ENCODE measurements at places on chromosomes 16 and 17. TPM values are rescaled to one million over a fixed set of nuclear protein-coding genes. Genes with fewer than 3 reads are reported as not detected.
A peak's percentile ranks its signal among the peaks of the same experiment; 100 is the strongest.

DNA sequence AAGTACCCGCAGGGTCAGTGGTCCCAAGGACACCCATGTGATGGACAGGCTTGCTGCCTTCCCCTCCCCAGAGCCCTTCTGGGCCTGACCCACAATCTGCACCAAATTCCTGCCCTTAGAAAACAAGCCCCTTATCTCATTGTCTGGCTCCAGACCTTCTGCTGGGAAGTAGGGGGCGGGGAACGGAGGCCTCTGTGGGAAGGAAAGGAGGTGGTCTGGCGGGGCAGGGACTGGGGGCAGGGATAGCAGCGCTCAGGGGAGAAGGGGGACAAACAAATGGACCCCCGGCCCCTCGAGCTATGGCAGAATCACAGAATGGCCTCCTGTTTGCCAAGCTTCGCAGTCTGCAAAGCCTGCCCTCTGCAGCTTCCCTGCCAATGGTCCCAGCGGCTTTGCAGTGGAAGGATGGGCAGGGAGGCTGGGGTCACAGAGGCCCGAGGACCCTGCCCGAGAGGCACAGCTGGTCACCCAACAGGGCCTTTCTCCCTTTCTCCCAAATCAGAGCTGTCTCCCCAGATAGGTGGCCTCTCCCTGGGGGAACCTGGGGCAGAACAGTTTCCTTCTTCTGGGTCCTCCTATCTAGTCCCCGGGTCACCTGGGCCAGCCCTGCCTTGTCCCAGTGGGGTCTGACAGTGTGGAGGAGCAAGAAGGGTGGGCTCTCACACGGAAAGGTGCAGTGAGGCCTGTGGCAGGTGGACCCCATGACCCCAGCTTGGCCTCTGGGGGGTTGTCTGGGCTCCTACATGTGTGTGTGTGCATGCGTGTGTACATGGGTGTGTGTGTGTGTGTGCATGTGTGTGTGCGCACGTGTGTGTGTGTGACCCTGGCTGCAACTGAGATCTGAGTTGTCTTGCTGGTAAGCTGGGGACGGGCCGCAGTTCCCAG is 25.5 kb downstream of the TMEM235 start:
- no peaks in the 10 kb centered on the region for H3K27me3 ChIP-seq
- H3K4me3 ChIP-seq: no peak overlapping the region
- DNase-seq: no peak
- H3K27ac ChIP-seq: peak overlapping the region; percentile 96

GRCh38 chr17:78714534-78714933 is 67.5 kb downstream of the CYTH1 start:
- H3K27ac ChIP-seq: no peak overlapping the region
- H3K36me3 ChIP-seq: no peaks in the 10 kb centered on the region

DNA sequence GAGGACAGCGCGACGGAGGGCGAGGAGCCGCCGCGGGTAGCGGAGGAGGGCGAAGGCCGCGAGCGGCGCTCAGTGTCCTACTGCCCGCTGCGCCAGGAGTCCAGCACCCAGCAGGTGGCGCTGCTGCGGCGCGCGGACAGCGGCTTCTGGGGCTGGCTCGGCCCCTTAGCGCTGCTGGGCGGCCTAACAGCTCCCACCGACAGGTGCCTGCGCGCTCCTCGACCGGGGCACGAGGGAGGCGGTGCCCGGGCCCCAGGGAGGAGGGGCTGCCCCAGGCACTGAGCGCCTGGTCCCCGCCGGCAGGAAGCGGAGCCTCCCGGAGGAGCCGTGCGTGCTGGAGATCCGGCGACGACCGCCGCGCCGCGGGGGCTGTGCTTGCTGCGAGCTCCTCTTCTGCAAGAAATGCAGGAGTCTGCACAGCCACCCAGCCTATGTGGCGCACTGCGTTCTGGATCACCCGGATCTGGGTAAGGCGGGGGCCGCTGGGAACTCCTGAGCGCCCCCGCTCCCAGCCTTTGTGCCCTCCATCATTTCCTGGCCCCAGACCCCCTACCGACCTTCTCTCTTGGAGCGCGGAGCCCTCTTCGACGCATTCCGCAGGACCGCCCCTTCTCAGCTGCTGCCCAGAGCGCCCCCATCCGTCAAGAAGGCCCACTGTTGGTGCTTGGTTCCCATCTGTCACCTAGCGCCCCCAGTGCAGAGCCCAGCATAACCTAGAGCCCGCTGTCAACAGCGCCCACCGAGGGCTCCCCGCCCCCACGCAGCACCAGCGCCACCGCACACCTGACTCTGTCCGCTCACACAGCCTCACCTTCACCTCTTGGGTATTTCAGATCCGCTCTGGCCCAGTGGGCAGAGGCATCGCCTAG is 3.7 kb downstream of the C17orf50 start:
- H3K27me3 ChIP-seq: no peaks in the 10 kb centered on the region
- H3K4me1 ChIP-seq: peaks cover 13% of the 10 kb centered on the region
- peak overlapping the region; percentile 56 for H3K4me3 ChIP-seq
- peak; percentile 81 for DNase-seq
- no peak overlapping the region for H3K27ac ChIP-seq
- H3K36me3 ChIP-seq: no peaks in the 10 kb centered on the region

DNA sequence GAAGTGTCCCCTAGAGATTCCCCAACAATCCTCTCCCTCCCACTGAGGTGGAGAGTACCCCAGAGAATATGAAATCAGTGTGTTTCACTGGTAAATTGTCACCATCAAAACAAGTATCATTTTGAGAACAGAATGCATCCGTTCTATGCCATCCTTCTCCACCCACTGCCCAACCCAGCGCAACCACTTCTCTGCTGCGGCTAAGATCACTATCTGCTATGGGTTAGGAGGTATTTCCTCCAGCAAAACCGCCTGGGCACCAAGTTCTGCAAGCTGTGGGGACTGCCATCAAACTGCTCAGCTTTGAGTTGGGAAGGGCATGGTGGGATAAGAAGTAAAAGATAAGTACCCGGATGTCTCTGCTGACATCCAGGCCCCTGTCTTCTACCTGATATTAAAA is 24.4 kb downstream of the CNTNAP1 start:
- no peaks in the 10 kb centered on the region for H3K4me1 ChIP-seq
- no peaks in the 10 kb centered on the region for H3K27me3 ChIP-seq
- H3K4me3 ChIP-seq: no peak overlapping the region
- DNase-seq: no peak
- no peak overlapping the region for H3K27ac ChIP-seq
- peaks cover 98% of the 10 kb centered on the region for H3K36me3 ChIP-seq

DNA sequence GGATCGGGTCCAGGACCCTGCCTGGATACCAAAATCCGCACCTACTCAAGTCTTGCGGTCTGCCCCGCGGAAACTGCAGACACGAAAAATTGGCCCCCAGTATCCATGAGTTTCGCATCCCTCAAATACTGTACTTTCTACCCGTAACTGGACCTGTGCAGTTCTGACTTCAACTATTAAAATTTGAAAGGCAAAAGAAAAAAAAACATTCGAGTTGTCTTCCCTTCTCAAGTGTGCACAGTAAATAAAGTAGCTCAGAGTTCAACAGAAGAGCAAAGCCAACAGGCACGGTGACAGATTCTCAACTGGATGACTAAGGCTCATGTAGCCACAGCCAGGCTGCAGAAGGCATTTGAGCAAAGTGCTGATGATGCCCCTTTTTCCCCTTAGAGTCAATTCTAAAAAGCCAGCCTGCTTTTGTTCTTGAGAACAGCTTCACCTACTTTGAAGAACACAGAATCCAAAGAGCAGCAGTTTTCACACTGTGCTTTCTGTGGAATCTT is 32.5 kb downstream of the MARF1 start:
- H3K4me1 ChIP-seq: peaks cover 12% of the 10 kb centered on the region
- H3K27me3 ChIP-seq: no peaks in the 10 kb centered on the region
- H3K27ac ChIP-seq: no peak overlapping the region
- no peak for DNase-seq

DNA sequence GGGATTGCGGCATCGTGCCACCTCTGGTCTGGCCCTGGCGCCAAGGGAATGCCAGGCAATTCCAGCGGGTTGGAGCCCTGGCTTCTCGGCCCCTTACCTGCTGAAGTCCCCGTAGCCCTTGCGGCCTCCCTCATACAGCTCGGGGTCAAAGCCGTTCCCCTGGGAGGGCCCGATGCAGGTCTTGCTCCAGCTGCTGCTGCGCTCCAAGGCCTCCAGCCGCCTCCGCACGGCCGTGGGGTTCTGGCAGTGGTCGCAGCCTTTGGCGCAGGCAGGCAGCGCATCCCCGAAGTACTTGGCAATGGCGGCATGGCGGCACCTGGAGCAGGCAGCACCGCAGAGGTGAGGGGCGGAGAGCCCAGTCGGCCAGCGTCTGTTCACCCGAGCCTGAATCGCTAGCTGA is 1.9 kb upstream of the SMIM5 start:
- H3K36me3 ChIP-seq: peaks cover 24% of the 10 kb centered on the region
- H3K27ac ChIP-seq: no peak overlapping the region
- H3K4me1 ChIP-seq: peaks cover 44% of the 10 kb centered on the region
- DNase-seq: no peak
- H3K4me3 ChIP-seq: no peak overlapping the region

DNA sequence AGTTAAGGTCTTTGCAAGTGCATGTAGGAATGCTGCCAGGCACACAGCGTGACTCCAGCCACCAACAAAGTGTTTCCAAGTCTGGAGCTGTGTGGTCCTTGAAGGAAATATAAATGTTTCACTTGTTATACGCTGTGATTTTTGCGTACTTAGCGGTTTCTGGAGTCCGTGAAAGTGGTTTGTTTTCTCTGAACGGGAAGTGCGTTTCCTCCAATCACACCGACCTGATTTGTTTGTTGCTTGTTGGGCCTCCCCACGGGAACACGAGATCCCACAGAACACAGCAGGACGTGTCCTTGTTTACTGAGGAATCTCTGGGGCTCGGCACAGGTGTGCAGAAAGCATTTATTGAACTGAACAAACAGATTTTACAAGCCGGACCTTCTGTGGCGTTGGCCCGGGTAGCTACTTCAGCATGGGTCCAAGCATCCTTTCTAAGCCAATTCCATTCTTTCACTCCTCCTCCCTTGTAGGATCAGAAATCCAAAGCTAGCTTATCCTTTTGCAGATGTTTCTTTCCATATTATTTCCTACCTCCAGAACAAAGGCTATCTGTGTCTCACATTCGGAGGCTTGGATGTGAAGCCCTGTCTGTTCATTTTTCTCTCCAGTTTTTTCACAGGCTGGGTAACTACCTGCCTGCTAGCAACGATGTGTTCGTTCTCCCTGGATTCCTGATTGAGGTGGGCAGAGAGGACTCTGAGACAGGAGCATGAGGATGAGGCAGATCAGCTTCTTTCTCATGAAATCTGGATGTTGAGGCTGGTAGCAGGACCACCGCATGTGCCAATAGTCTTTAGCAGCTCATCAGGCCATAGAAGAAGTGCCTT is 44.6 kb downstream of the ABAT start:
- H3K36me3 ChIP-seq: no peaks in the 10 kb centered on the region
- DNase-seq: no peak
- H3K27ac ChIP-seq: no peak overlapping the region
- no peaks in the 10 kb centered on the region for H3K27me3 ChIP-seq
- no peaks in the 10 kb centered on the region for H3K4me1 ChIP-seq

GRCh38 chr16:11177578-11178160 is 78.3 kb downstream of the SOCS1 start:
- H3K27me3 ChIP-seq: no peaks in the 10 kb centered on the region
- no peak for DNase-seq
- H3K27ac ChIP-seq: no peak overlapping the region
- H3K4me1 ChIP-seq: no peaks in the 10 kb centered on the region
- H3K36me3 ChIP-seq: no peaks in the 10 kb centered on the region
- no peak overlapping the region for H3K4me3 ChIP-seq

DNA sequence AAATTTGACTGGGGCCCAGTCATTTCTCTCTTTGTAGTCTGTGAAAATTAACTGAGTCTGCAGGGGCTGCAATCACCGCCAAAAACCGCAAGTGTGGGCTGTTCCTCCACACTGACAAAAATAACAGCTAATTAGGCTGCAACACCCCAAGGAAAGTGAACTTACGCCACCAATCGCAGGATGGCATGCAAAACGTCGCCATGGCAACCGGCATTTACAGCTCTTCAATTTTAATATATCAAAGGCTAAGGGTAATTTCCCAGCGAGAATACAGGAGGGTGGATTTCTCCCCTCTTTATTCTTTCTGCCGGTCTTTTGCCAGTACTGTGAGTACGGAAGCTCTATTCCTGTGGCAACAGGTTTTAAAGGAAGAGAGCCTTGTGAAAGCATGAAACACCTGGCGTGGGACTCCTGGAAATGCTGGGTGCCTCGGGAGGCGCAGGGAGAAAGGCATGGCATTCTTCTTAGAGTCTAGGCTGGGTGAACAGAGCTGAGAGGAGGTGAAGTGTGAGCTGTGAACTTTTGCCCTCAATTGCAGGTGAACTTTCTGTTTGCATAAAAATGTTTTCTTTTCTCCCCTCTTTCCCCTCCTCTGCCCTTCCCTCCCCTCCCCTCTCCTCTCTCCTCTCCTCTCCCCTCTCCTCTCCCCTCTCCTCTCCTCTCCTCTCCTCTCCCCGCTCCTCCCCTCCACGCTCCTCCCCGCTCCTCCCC is 399.7 kb downstream of the XYLT1 start:
- peaks cover 6% of the 10 kb centered on the region for H3K27me3 ChIP-seq
- H3K4me1 ChIP-seq: no peaks in the 10 kb centered on the region
- no peak for DNase-seq
- no peak overlapping the region for H3K4me3 ChIP-seq
- H3K27ac ChIP-seq: no peak overlapping the region

GRCh38 chr17:70073310-70073709 is 1.7 kb upstream of the KCNJ16 start:
- H3K4me1 ChIP-seq: no peaks in the 10 kb centered on the region
- no peak overlapping the region for H3K4me3 ChIP-seq
- H3K36me3 ChIP-seq: no peaks in the 10 kb centered on the region
- H3K27ac ChIP-seq: no peak overlapping the region

ANKRD40CL gene
- not detected for total RNA-seq

NKD1 gene
- 0.50 TPM for total RNA-seq

ATXN7L3 gene
- 33.2 TPM for total RNA-seq

CLEC19A gene
- total RNA-seq: not detected

All from heart right ventricle (tissue), 16 donors.